ENCODE measurements at places on chromosomes 4 and X.

GRCh38 chr4:168021666-168022065, 70.7 kb upstream of the ANXA10 start:
- no peak for DNase-seq

GRCh38 chr4:138494931-138495330, 252.8 kb upstream of the SLC7A11 start:
- no peak for DNase-seq

GRCh38 chrX:16239211-16239610, 71.9 kb downstream of the MAGEB17 start:
- no peak for DNase-seq

- no peak for DNase-seq
These were observed 583.5 kb upstream of the FAT1 start for GRCh38 chr4:187307131-187307530.

DNA sequence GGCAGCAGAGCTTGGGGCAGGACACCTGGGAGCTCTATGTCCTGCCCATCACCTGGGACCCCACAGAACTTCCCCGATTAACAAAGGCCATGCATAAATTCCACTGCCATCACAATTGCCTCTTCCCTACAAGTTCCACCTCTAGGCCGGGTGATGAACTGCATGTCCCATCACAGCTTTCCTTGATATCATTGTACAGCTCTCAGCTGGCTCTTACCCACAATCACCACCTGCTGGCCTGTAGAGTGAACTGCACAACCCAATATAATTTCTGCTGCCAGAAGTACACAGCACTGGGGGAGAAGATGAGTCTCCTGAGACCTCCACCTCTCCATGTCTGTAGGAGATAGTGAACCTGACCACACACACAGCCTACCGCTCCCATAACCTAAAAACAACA, 285.0 kb upstream of the AADAT start:
- DNase-seq = no peak

DNA sequence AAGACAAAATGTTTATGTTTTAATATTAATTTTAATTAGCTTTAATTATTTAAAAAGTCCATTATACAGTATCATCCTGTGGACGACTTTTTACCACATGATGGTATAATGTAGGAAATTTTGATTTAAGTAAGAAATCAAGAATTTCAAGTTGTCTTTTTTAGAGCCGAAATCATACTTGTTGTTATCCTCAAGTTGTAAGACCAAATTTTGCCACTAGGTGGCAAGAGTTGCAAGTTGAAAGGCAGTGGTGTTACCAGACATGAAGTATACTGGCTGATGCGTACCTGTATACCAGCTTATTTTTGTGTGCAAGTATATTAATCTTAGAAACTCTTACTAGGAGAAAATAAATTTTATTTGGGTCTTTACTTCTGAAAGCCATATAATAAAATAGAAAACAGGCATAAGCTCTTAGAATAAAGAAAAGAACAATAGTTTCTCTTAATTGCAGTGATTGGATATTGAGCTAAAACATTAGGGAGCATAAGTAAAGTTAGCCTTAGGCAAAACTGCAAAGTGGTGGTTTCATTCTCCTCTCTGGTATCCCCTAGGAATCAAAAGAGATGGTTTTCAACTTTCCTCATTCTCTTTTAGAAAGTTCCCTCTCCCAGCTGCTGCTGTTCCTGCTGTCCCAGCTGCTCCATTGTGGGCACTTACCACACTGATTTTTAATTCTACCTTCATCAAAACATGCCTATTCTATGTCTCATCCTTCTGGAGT, 118.0 kb upstream of the WDFY3 start:
- DNase-seq = peak; percentile 58

- no peak for DNase-seq
These were observed 219.6 kb downstream of the SNCA start for GRCh38 chr4:89617317-89617716.

DNA sequence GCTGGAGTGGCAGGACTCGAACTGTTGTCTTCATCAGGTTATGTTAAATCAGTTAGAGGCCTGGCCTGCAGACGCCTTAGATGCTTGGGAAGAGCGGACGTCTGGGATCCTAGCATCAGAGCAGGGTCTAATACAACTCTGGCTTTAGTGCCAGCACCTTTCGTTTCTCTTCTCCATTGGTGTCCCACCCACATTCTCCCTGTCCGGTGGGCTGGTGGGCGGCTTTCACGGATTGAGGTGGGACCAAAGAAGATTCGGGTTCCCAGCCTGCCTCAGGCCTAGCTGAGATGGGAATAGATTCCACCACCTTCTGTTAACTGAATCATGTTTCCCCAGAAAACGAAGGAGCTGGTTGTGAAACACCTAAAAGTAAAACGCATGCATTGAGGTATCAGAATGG, 939 bp downstream of the PDK3 start:
- no peak for DNase-seq

- no peak for DNase-seq
These were observed 158.9 kb downstream of the PRDM5 start for GRCh38 chr4:120763650-120764049.

- no peak for DNase-seq
These were observed 7.4 kb downstream of the ATOH1 start for GRCh38 chr4:93835929-93836328.

DNA sequence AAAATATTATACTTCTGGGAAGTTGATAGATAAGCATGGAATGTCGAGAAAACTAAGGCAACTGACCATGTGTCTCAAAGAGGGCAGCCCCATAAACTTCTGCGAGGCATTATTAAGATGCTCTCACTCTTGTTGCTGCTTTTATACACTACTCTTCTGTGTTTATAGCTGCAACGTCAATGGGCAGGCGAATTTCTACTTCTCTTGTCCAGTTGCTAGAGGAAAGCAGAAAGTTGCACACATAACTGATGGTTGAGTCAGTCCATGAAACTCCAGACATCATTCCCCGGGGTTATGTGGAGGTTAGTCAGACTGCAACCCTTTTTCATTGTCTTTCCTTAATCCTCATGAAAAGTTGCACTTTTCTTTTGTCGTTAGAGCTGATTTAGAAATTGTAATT, 39.8 kb downstream of the VCX3B start:
- DNase-seq = no peak

- no peak for DNase-seq
These were observed 27.8 kb upstream of the FTHL17 start for GRCh38 chrX:31099536-31100090.

DNA sequence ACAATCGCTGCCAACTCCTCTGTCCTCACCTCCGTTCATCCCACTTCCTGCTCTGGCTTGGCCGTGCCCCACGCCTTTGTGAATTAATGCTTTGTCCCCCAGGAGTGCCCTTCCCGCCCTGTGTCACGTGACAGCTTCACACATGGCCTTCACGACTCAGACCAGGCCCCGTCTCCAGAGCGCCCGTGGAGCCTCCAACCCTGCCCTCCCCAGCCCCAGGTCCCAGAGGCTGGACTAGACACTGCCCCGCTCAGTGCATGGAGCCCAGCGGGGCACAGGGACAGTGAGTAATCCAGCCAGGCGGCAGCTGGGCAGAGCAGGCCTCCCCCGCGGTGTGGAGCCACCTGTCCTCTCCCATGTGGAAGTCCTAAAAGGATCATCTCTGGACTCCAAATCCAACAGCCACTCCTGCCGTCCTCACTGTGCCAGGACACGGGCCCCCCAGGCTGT, 7.4 kb downstream of the ADRA2C start:
- DNase-seq = no peak

DNA sequence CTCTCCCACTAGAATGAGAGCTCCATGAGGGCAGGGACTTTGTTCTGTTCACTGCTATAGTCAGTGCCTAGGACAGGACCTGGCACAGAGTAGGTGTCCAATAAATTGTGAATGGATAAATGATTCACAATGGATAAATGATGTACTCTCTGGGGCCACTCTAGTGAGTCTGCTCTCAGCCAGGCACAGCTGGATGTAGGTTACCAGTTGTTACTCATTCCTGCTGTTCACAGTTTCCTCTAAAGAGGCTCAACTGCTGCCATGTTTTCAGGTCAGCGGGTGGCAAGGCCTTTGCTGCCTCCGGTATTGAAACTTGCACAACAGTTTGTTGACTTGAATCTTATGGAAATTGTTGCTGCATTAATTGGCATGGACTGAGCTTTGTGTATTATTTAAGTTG, 99.1 kb downstream of the NHSL2 start:
- DNase-seq = no peak

DNA sequence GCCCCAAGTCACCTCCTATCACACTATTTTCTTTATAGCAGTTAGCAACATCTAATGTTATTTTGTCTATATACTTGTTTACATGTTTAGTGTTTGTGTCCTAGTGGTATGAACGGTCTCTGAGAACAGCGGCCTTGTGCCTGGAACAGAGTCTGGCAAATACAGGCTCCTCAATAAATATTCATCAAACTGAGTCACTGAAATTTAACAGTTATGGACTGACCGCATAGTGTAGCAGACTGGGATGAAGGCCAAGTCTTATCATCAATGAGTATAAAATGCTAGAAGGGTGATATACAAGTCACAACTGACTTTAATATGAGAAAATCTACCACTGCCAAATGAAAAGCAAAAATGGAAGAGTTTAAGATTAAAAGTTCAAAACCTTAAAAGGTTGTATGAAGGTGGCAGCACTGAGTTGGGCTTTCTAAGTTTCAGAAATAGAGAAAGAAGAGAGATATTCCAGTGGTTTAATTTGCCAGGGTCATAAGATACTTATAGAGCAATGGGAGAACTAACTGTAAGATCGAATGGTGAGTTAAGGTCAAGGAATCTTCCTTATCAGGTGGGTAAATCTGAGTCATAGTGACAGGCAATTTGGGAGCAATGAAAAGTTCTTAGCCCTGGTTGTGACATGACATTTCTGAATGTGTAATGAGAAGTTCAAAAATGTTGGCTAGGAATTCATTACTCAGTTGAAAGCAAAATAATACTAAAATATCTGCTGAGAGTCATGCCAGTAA, 34.9 kb downstream of the ELOVL6 start:
- no peak for DNase-seq

- DNase-seq = no peak
These were observed 15.1 kb downstream of the FAT1 start for GRCh38 chr4:186708554-186708953.

GRCh38 chr4:139684351-139684750, 18.7 kb downstream of the MGST2 start:
- DNase-seq = no peak

GRCh38 chr4:107183155-107183774, 147.2 kb upstream of the DKK2 start:
- DNase-seq = peak; percentile 41

DNA sequence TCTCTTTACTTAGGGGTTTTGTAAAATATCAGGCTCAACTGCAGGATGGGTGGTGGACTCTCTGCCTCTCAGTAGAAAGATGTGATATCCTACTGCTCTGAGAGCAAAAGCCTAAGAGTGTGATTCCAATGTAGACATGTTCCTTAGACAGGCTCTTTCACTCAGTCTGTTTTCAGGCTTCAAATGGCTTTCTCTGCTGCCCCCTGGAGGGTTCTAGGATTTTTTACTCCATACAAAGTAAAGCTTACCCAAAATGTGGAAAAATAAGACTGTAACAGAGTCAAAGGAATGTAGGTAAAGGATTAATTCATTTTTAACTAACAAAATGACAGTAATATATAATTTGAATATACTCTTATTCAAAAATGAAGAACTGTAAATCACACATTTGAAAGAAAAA, 32.1 kb downstream of the ZGRF1 start:
- DNase-seq = peak; percentile 44

GRCh38 chr4:138698641-138699040, 316.9 kb upstream of the NOCT start:
- DNase-seq = no peak

- no peak for DNase-seq
These were observed 15.8 kb downstream of the SLC7A11 start for GRCh38 chr4:138226351-138226750.

GRCh38 chr4:107804956-107805355, 19.8 kb upstream of the SGMS2 start:
- DNase-seq = no peak

DNA sequence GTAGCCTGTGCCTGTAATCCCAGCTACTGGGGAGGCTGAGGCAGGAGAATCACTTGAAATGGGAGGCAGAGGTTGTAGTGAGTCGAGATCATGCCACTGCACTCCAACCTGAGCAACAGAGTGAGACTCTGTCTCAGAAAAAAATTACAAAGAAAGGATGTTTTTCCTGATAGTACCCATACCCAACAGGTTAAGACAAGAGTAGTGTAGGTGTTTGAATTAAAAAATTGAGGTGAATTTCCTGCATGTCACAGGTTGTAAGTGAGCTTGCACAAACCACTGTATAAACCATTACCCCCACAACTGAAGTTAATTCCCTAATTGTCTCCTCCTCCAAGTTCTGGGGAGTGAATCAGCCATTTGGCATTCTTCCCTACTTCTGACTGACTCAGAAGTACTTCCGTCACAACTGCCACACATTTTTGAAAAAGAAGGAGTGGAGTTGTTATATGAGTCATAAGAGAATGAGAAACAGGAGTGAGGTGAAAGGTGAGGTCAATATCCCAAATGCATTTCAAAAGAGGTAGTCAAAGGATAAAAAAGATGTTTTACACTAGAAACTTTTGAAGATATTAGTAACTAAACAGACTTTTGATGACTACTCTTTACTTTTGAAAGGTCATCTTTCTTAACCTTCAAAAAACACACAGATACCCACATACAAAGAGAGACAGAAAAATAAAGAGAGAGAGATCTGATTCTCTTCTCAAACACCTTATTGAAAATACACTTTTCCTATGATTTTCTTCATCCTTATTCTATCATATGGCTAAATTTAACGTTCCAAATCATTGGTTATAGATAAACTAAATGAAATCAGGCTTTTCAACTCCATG, 134.5 kb downstream of the BTC start:
- no peak for DNase-seq

- no peak for DNase-seq
These were observed 116.2 kb upstream of the GNPDA2 start for GRCh38 chr4:44842531-44842930.

GRCh38 chr4:1544861-1545281, 138.6 kb upstream of the NKX1-1 start:
- no peak for DNase-seq

GRCh38 chr4:71026086-71026485, 32.6 kb downstream of the DCK start:
- DNase-seq = no peak

DNA sequence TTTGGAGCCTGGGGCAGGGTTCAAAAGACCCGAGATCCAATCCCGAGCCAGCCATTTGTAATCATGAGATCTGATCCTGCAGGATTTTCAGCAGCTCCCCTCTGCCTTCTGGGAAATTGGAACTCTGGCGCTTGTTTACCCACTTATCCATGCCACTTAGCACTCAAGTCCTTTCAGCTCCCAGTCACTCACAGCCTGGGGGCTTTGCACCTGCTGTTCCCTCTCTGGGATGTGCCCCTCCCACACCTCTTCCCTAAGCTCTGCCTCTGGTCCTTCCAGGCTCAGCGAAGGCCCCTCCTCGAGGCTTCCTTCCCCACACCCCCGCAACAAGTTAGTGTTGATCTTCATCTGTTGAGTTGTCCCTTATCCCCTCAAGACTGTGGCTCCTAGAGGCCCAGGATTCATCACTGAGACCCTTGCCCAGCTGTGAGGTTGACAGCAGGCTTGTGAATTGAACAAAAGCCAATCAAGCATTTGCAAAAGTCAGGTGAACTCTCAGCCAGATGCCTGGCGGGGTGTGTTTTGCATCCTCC, 99.1 kb upstream of the AFAP1 start:
- DNase-seq = no peak
